ENCODE measurements at places on chromosomes 5 and 9. TPM values are rescaled to one million over a fixed set of nuclear protein-coding genes. Genes with fewer than 3 reads are reported as not detected.

DNA sequence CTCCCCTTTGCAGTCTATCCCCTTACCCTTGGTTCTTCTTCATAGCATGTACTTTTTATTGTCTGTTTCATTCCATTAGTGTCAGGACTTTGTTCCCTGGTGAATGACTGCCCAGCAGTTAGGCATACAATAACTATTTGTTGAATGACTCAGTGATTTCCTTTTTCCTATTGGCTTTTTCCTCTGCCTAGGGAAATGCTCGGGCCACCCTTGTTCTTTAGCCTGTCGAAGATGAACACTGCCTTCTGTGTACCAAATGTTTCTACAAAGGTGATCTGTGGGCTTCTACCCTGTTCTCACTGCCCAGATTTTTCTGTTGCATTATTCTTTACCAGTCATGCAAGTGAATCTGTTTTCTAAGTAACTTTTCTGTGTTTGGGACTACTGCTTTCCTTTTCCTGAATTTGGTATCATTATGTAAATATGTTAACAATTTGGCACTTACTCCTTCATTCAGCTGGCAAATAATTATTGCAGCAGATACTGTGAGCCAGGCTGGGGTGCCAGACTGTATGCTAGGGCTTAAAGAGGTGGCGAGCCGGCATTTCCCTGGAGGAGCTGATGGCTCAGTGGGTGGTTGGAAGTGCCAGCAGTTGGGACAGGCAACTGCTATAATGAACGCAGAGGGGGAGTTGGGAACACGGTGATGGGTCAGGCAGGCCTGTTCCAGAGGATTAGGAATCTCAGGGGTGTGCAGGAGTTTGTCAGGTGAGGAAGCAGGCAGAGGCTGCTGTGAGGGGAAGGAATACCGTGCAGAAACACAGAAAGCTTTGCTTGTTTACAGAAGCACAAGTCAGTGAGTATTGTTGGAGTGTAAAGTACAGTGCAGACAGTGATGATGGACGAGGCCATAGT, 30.6 kb downstream of the KDM4C start:
- H3K27me3 ChIP-seq = no peaks in the 10 kb centered on the region
- DNase-seq = no peak
- peaks cover 7% of the 10 kb centered on the region for H3K4me1 ChIP-seq
- no peaks in the 10 kb centered on the region for H3K36me3 ChIP-seq
- H3K27ac ChIP-seq = no peak overlapping the region

The PCDHB9 gene
- total RNA-seq = not detected

The GHR gene
- total RNA-seq = not detected

GRCh38 chr5:92017776-92018175, 634.7 kb upstream of the ARRDC3 start:
- H3K4me3 ChIP-seq = no peak overlapping the region
- H3K4me1 ChIP-seq = no peaks in the 10 kb centered on the region
- no peaks in the 10 kb centered on the region for H3K36me3 ChIP-seq
- DNase-seq = no peak
- H3K27ac ChIP-seq = no peak overlapping the region

DNA sequence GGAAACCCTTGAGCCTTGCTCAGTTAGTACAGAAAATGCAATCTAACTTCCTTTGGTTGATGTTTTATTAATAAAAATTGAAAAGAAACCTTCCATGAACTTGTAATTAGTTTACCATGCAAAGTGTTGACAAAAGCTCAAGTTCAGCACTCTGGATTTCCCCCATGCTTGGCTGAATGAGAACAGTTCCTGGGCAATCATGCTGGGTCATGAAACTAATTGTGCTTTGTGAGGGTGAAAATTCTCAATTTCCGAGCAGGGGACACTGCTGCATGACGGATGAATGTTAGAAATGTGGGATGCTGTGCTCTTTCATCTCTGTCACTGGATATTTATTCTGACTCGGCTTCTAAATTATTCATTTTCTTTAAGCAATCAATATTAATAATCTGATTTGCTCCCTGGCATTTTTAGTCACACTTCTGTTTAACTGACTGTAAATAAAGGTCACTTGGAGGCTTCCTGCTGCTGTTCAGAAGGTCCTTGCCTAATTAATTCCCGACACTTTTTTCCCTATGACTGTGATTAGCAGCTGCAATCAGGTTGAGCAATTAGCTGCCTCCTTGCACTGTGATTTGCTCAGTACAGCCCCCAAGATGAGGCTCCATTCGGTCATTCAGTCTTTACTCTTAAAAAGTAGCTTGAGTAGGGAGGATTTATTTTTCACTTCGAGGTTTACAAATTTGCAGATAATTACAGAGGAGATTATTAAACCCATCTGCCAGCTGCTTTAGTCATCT, 678.1 kb upstream of the ZNF608 start:
- H3K27ac ChIP-seq = no peak overlapping the region
- no peaks in the 10 kb centered on the region for H3K27me3 ChIP-seq
- H3K4me3 ChIP-seq = no peak overlapping the region
- no peaks in the 10 kb centered on the region for H3K36me3 ChIP-seq
- no peak for DNase-seq

- H3K4me1 ChIP-seq = peaks cover 12% of the 10 kb centered on the region
- H3K36me3 ChIP-seq = no peaks in the 10 kb centered on the region
- no peak for DNase-seq
- no peaks in the 10 kb centered on the region for H3K27me3 ChIP-seq
- H3K27ac ChIP-seq = no peak overlapping the region
- H3K4me3 ChIP-seq = no peak overlapping the region
Measured at GRCh38 chr9:129256959-129257713, 79.1 kb upstream of the IER5L start.

DNA sequence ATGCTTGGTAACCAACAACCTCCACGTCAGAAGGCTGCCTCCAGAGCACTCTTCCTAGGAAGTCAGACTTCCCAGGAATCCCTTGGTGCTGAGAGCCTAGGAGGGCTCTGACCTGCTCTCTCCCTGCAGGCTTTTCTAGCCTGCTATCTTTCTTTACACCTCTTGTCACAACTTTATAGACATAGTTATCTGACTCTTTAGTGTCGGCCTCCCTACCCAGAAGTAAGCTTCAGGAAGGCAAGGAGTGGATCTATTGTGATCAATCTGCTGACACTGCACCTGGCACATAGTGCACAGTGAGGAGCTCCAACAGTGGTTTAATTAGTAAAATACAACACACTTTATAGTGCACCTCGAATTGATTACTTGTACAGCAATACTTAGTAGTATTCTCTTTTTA, 2.3 kb downstream of the AFAP1L1 start:
- H3K36me3 ChIP-seq = no peaks in the 10 kb centered on the region
- DNase-seq = no peak
- H3K4me1 ChIP-seq = no peaks in the 10 kb centered on the region
- H3K27ac ChIP-seq = no peak overlapping the region
- no peak overlapping the region for H3K4me3 ChIP-seq
- no peaks in the 10 kb centered on the region for H3K27me3 ChIP-seq

GRCh38 chr5:153099328-153099727, 391.1 kb upstream of the GRIA1 start:
- no peaks in the 10 kb centered on the region for H3K4me1 ChIP-seq
- H3K27ac ChIP-seq = no peak overlapping the region
- no peaks in the 10 kb centered on the region for H3K36me3 ChIP-seq
- H3K4me3 ChIP-seq = no peak overlapping the region
- no peaks in the 10 kb centered on the region for H3K27me3 ChIP-seq
- no peak for DNase-seq

GRCh38 chr9:90991953-90992352, 190.3 kb downstream of the SYK start:
- no peaks in the 10 kb centered on the region for H3K36me3 ChIP-seq
- no peak overlapping the region for H3K27ac ChIP-seq
- H3K4me1 ChIP-seq = no peaks in the 10 kb centered on the region
- H3K27me3 ChIP-seq = no peaks in the 10 kb centered on the region

- no peak overlapping the region for H3K27ac ChIP-seq
- H3K4me1 ChIP-seq = no peaks in the 10 kb centered on the region
- DNase-seq = no peak
- no peak overlapping the region for H3K4me3 ChIP-seq
- H3K27me3 ChIP-seq = no peaks in the 10 kb centered on the region
- H3K36me3 ChIP-seq = no peaks in the 10 kb centered on the region
Measured at GRCh38 chr5:137392261-137392660, 106.9 kb downstream of the SPOCK1 start.

The CENPK gene
- 7.2 TPM for total RNA-seq

DNA sequence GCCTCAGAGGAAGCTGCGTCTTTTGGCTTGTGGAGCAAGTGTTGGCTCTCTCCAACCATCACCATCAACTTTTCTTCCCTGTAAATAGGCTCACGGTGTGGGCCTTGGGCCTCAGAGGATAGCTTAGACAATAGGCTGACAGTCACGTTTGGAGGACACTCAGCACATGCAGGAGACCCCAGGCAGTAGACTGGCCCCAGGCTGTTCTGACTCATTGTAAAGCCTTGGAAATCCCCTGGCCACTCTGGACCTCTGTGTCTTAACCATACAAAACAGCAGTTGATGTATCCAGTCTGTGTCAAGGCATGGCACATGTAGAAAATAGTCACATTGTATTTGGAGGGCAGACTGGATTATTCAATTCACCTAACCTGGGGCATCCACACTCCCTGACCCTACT, 18.6 kb downstream of the CD74 start:
- DNase-seq = no peak
- H3K27me3 ChIP-seq = no peaks in the 10 kb centered on the region
- H3K4me1 ChIP-seq = no peaks in the 10 kb centered on the region
- no peak overlapping the region for H3K4me3 ChIP-seq
- no peak overlapping the region for H3K27ac ChIP-seq
